ENCODE measurements at places on chromosomes 7 and 10.

GRCh38 chr10:124705817-124706461 is 38.2 kb downstream of the FAM53B start:
- DNase-seq: no peak

- DNase-seq: no peak
Measured at GRCh38 chr7:17440831-17441230, 142.4 kb downstream of the AHR start.

DNA sequence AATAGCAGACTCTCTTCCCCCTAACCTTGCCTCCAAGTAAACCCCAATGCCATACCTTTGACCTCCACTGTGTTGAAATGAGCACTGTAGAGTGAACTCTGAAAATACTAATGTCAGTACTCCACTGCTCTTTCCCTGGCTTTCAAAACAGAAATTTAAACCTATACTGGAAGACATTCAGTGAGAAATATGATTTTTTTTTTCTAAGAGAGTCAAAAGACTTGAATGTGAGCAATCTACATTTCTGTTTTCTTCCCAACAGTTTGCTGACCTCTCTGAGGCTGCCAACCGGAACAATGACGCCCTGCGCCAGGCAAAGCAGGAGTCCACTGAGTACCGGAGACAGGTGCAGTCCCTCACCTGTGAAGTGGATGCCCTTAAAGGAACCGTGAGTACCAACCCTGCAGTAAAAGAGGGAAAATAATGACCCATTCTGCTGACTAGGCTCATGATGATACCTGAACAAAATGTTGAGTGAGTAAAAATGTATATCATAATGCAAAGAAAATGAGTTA is 6.4 kb downstream of the VIM start:
- DNase-seq: no peak

DNA sequence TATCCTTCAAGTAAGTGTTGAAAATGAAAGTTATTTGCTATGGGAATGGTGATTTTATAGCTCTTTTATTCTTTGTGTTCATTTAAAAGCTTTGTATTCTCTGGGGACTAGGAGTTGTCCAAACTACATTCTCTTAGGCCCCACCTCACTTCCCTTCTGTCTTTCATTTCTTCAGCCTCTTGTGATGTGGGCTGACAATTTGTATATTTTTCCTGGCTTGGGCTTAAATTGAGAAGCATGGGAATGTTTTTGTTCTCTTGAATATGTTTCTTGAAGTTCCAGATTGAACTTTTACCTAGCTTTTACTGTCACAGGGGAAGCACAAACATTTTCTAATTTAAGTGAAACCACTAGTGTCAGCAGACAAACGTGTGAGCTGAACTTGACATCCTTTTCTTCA is 27.9 kb downstream of the BBS9 start:
- peak; percentile 60 for DNase-seq

DNA sequence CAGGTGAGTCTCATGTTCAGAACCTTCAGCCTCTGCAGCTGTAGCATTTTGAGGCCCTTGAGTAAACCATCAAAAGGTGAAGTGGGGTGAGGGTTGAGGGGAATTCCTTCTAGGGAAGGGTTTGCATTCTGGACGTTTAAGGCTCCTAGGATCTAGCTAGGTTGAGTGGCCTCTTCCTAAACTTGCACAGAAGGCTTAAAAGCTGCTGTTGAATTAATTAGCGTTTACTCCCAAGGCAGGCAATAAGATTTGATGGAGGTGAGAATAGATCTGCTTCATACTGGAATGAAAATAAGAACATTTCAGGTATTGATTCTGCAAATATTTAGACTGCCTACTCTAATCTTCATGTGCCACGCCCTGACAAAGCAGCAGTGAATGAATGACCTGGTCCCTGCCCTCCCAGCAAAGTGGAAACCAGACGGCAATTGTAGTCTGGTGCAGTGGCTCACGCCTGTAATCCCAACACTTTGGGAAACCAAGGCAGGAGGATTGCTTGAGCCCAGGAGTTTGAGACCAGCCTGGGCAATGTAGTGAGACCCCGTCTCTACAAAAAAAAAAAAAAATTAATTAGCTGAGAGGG is 11.4 kb upstream of the KPNA7 start:
- no peak for DNase-seq

- DNase-seq: no peak
Measured at GRCh38 chr7:101465576-101466196, 103.0 kb downstream of the COL26A1 start.

GRCh38 chr7:147535701-147536111 is 1054.9 kb upstream of the C7orf33 start:
- DNase-seq: peak; percentile 74

DNA sequence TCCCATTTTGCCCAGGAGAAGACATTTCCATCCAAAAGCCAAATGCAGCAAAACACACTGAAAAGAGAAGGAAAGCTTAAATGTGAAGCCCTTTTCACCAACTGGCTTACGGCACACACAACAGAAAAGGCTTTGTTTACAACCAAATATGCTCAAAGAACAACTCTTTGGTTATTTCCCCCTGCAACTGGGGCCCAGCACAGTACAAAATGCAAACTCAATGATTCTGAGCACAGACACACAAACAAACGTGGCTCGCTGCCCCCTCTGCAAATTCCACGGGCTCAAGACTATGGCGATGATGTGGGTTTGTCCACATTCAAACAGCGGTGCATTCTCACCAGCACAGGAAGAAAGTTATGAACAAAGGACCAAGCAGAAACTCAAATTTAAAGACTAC is 5.3 kb downstream of the CPXM2 start:
- no peak for DNase-seq
